ENCODE measurements at places on chromosomes 2 and 18.
A peak's percentile ranks its signal among the peaks of the same experiment; 100 is the strongest.

- no peak for DNase-seq
Observed at GRCh38 chr2:88127888-88128653, at the start of gene FABP1. Gene FABP1, minus strand, starts transcription at chr2:88128062. Its CDS starts 45 bp downstream, at chr2:88128017.

DNA sequence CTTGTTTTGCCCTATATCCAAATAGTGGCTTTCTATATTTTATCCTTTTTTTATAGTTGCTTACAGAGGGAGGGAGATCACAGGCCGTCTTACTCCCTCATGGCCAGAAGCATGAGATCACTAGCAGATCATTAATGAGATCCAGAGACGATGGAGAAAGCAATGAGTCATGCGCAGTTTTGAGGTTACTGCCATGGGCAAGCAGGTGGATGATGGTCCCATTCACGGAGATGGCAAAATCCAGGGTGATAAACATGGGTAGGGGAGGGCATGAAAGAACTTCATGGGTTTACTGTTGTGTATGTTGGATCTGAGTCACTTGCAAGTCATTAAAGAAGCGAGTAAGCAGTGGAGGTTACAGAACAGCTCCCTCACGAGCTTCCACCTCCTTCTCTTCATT lies 60.4 kb downstream of the C18orf63 start:
- DNase-seq, result no peak

GRCh38 chr2:167988296-167988695 lies 259.1 kb downstream of the STK39 start:
- no peak for DNase-seq

DNA sequence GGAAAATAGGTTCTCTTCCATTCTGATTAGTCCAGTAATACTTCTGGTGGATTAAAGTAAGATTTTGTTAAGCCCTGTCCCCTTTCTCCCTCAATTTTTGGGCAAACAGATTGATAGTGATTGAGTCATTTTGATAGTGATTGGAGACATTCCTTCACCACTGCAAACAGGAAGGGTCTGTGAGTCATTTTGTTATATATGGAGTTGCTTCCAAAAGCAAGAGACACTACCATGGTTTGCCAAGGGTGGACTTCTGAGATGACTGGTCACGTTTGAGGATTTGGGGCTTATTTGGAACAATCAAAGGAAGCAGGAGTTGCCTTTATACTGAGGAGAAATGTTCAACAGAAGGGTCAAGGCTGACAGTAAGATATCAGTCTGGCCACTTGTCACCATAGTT lies 249.9 kb downstream of the PARD3B start:
- no peak for DNase-seq

- DNase-seq, result peak; percentile 17
Observed at GRCh38 chr18:26479681-26480079, 68.7 kb downstream of the KCTD1 start.

- DNase-seq, result peak; percentile 69
Observed at GRCh38 chr2:37925063-37925897, at the start of gene RMDN2. Gene RMDN2, plus strand, starts transcription at chr2:37925287. Its CDS starts 3,991 bp downstream, at chr2:37929278.

DNA sequence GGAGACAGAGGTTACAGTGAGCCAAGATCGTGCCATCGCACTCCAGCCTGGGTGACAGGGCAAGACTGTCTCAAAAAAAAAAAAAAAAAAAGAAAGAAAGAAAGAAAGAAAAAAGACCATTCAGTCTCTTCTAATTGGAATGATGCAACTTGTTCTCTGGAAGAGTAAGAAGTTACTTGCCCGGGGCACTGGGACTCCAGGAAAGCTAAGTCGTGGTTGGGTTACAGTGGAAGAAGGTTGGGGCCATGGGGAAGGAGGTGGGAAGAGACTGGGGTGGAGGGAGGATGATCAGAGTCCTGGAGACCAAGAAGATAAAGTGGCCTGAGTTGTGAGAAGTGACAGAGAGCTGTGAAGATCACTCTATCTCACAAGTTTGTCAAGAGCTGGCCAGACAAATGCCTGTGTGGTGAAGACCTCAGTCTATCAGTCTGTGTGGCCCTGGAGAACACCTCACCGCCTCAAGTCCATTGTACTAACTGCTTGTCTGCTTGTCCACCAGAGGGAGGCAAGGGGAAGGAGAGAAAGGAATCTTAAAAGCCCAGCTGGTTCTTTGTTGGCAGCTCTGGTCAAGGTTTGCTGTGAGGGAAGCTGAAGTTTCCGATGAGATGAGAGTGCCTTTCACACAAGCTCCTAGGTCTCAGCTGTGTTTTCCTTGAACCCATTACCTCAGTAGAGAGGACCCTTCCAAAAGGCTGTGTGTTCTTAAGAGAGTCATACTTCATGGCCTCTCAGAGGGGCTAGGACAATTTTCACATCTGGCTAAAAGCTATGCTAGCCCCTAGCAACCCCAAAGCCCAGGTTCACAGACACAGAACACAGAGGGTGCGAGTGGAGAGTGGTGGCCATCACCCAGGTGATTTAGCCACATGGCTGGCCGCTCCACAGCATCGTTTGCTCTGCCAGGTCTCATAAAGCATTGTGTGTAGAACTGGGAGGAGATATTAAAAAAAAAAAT lies 72.0 kb upstream of the TMEM178A start:
- peak; percentile 63 for DNase-seq

- no peak for DNase-seq
Observed at GRCh38 chr18:75473316-75473715, 45.8 kb upstream of the SMIM21 start.

- no peak for DNase-seq
Observed at GRCh38 chr18:46588971-46589660, 67.9 kb downstream of the LOXHD1 start.

- DNase-seq, result no peak
Observed at GRCh38 chr18:38038242-38038641, 472.6 kb upstream of the CELF4 start.

DNA sequence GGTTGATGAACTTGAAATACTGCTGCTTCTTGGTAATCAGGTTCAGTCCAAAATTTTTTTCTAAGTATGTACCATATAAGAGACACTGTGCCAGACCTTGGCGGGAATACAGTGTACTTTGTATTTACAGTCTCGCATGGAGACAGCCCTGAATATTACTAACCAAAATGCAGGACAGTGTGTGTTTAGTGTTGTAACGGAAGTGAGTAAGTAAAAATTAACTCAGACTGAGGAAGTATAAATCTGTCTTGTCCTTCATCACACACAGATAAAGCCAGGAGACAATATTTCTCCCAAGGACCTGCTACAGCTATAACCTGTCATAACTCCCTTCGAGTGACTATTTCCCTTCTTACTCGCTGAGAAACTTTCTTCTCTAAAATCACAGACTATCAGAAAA lies 76.9 kb downstream of the ACTR3 start:
- DNase-seq, result no peak

DNA sequence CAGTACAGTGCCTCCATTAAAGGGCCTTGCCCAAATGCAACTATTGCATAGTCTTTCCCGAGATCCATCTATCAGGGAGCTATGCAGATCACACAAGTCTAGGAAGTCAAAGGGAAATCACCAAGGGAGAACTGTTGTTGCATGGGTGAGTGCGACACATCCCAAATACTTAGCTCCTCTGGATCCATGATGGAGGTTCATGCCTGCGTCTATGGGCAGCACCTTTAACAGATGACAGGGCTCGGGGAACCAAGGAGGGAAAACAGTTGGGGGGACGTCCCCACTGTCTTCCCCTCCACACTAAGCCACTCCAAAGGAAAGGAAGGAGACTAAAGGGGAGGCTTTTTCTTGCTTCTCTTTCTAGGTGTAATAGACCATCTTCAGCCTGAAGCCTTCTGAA lies 552.8 kb upstream of the PKDCC start:
- no peak for DNase-seq

- no peak for DNase-seq
Observed at GRCh38 chr2:193584522-193584938, 1389.8 kb upstream of the TMEFF2 start.

DNA sequence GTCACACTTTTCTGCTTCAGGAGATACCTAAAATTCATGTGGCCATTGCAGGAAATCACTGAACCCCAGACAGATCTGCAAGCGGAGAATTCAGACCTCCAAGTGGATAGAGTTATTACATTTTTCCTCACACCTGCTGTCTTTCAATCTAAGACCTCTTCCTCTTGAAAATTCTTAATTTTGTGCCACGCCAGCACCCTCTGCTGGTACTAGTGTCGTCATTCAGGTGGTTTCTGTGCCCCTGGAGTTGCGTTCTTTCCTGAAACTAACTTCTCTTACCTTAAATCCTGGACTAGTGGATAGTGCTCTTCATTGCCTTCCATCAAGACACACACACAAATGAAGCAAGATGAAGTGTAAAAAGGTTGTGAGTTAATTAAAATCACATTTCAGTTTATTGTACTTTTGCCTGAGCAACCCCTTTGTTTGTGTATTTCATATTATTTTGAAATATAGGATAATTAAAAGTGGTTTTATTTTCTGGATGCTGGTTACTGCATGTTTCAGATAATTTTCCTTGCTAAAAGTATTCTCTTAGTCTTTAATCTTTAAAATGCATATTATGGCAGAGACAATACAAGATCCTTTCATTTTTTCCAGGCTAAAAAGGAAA lies 1.6 kb upstream of the DNER start:
- no peak for DNase-seq

GRCh38 chr2:2804528-2804927 lies 473.5 kb upstream of the MYT1L start:
- no peak for DNase-seq

DNA sequence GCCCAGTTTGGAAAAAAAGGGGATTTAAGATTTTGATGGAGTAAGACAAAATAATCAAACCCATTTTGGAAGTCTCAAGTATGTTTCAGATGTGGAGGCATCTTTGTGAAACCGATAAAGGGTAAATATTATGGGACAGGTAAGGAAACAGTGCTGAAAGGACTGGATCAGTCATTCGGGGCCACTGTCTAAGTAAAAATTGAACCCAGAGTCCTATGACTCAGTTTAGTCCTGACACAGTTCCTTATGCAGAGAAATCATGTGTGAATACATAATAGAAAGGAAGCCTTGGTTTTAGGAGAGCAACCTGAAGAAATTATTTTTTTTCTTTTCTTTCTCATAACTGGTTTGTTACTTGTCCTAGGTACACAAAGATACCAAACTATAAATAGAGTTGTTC lies 15.4 kb upstream of the ZEB2 start:
- DNase-seq, result no peak

DNA sequence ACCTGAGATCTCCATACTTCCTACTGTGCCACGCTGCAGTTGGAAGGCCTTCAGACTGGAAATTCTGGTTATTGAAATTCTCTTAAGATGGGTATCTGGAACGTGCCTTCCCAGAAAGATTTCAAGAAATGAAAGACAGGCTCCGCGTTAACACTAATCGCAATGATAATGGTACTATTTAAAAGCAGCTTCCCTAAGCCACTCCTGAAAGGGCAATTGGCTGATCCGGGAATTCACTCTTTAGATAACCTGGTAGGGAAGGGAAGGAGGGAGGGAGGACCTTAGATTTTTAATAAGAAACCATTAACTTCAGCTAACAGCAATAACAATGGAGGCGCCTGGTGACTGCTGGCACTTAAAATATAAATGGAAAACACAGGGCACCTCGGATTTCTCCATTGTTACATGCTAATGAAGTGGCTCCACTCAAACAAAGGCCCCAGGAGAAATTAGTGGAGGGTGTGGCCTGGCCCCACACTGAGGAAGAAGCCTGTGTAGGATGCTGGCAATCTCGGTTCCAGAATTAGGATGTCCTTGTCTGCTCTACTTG lies 22.5 kb upstream of the MTA3 start:
- DNase-seq, result no peak

- DNase-seq, result no peak
Observed at GRCh38 chr2:88250404-88250803, 80.3 kb downstream of the THNSL2 start.
